CD8-positive, alpha-beta memory T cell (primary cell): ENCODE measurements at places on chromosomes 7 and 10. TPM values are rescaled to one million over a fixed set of nuclear protein-coding genes. Genes with fewer than 3 reads are reported as not detected.

DNA sequence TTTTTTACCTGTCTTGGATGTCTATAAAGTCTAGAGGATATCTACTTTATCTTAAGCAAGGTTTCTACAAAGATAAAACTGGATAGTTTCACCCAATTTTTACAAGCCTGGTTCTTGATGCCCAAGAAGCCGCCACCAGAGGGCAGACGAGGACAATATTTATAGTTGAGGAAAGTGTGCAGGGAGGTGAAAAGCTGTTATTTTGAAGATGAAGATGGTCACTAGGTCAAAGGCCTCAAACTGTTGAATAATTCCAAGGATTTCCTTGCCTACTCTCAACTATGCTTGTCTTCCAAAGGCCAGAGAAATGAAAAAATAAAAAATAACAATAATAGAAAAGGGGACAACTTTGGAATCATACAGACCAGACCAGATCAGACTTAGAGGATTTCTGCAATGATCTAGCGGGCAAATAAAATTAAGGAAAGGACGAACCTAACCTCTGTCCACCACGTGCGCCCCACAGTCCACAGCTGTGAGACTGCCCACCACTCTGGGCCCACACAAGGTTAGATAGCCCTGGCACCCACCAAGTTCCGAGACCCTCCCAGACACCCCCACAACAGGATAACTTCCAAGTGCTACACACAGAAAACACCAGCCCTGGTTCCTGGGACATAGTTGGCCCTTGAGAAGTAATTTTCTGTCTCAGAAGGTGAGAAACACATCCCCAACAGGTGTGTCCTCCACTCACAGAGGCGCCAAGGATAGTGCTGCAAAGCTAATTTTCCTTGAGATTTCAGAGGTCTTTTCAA, 2.8 kb downstream of the PKD1L1 start:
- DNase-seq: peak; percentile 74
- no peaks in the 10 kb centered on the region for H3K27me3 ChIP-seq
- H3K4me1 ChIP-seq: no peaks in the 10 kb centered on the region
- H3K4me3 ChIP-seq: no peak overlapping the region

GRCh38 chr7:137967143-137968018, 34.5 kb downstream of the CREB3L2 start:
- H3K27ac ChIP-seq: peak overlapping the region; percentile 30
- H3K27me3 ChIP-seq: no peaks in the 10 kb centered on the region
- no peak overlapping the region for H3K4me3 ChIP-seq
- no peak for DNase-seq

GRCh38 chr7:16212610-16213009, 208.7 kb downstream of the CRPPA start:
- no peak overlapping the region for H3K4me3 ChIP-seq
- H3K27ac ChIP-seq: no peak overlapping the region
- no peaks in the 10 kb centered on the region for H3K36me3 ChIP-seq
- H3K27me3 ChIP-seq: no peaks in the 10 kb centered on the region
- DNase-seq: no peak

- no peak overlapping the region for H3K27ac ChIP-seq
- peaks cover 15% of the 10 kb centered on the region for H3K4me1 ChIP-seq
- no peaks in the 10 kb centered on the region for H3K36me3 ChIP-seq
- H3K27me3 ChIP-seq: no peaks in the 10 kb centered on the region
Measured at GRCh38 chr7:102305414-102306268, 19.0 kb downstream of the SH2B2 start.

- H3K27me3 ChIP-seq: peaks cover 12% of the 10 kb centered on the region
- no peak for DNase-seq
- no peak overlapping the region for H3K4me3 ChIP-seq
- no peaks in the 10 kb centered on the region for H3K4me1 ChIP-seq
- H3K36me3 ChIP-seq: no peaks in the 10 kb centered on the region
Measured at GRCh38 chr10:46538717-46539426, 17.6 kb downstream of the GPRIN2 start.

The VSIR gene
- total RNA-seq: 61.4 TPM

The UBE3C gene
- total RNA-seq: 81.1 TPM

The SNCG gene
- not detected for total RNA-seq

The PPP1R17 gene
- total RNA-seq: not detected

The PSPH gene
- 26.7 TPM for total RNA-seq

The TRIM56 gene
- total RNA-seq: 29.1 TPM
